ENCODE measurements at places on chromosomes 5 and 9. TPM values are rescaled to one million over a fixed set of nuclear protein-coding genes. Genes with fewer than 3 reads are reported as not detected.
A peak's percentile ranks its signal among the peaks of the same experiment; 100 is the strongest.

GRCh38 chr9:87567571-87567970 lies 69.9 kb downstream of the DAPK1 start:
- ATAC-seq, result no peak

- ATAC-seq, result peak; percentile 42
These were observed 475 bp upstream of the GOLM1 start for GRCh38 chr9:86099701-86100364.

- ATAC-seq, result peak; percentile 65
These were observed 167.1 kb downstream of the RFK start for GRCh38 chr9:76227156-76227555.

DNA sequence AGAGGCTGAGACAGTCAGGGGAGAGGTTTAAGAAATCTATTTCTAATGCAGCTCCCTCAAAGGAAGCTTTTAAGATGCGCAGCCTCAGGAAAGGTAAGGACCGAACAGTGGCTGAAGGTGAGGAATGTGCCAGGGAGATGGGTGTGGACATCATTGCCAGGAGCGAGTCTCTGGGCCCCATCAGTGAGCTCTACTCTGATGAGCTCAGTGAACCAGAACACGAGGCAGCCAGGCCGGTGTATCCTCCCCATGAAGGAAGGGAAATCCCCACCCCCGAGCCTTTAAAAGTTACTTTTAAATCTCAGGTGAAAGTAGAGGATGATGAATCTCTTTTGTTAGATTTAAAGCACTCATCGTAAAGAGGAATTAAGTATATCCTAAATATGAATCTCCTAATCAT lies 8.2 kb downstream of the CAVIN4 start:
- no peak for ATAC-seq

- no peak for ATAC-seq
These were observed 167.6 kb downstream of the NFIB start for GRCh38 chr9:14146201-14146874.

- ATAC-seq, result no peak
These were observed 114.2 kb downstream of the PHF2 start for GRCh38 chr9:93690618-93691017.

DNA sequence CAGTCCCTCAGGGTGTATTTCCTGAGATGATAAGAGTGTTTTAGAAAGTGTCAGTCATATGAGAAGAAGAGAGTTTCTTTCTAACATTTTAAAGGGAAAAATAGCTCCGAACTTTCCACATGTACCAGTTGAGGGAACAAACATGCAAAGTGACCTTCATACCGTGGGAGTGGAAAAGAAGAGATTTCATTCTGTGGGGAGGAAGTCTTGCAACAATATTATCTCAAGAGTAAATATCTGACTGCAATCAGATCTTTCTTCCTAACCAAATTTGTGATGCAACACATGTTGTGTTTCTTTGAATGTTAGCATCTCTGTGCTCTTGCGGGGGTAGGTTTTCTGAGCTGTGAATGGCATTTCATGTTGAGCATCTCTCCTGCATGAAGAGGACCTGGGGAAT lies 30.6 kb downstream of the ANKRD55 start:
- peak; percentile 31 for ATAC-seq

DNA sequence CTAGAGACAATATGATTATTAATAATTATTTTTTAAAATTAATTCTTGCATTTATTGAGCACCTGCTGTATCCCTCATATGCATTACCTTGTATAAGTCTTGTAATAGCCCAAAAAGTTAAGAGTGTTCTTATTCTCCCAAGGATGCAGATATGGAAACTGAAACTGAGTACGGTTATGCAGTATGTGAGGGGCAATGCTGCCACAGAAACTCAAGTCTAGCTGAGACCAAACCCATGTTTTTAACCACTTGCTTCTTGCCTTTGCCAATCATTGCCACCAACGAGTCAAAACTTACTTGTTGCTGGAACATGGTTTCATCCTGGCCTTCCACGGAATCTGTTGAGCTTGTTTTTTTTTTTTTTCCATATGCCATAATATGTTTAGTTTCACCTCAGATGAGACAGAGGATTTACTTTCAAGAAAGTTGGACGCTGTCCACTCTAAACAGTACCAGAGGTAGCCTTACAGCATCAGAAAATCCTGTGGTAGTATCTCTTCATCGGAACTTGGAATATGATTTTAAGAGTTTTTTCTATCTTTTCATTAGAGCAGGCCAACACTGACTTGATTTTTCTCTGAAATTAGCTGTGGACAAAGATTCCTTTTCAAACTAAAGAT lies 27.9 kb downstream of the DOCK8 start:
- ATAC-seq, result no peak

DNA sequence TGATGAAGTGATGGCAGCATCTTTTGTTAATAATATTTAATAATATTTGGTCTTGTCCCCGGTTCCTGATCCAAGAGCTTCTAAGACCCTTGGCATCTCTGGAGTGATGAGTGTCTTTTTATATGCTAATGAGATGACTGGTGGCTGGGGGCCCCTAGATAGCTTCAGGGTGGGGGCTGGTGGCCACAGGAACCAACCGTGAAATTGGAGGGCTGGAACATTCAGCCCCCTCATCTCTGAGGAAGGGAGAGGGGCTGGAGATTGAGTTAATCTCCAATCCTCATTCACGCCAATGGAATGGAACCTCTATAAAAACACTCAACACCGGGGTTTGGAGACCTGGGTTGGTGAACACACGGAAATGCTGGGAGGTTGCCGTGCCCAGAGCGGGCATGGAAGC lies 78.2 kb upstream of the RAPGEF1 start:
- no peak for ATAC-seq

DNA sequence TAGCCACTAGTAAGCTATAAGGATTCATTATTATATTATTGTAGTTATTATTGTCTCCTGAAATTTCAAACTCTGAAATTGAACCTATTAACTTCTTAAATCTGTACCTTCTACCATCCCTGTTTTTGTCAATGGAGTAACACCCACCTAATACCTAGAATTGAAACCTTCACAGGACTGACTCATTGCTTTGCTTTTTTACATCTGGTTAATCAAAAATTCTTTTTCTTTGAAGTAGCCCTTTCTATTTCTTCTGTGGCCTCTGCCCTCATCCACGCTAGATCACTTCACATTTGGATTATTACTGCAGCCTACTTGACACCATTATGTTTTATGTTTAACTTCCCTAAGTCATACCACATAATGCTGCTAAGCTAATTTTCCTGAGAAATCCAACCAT lies 35.6 kb downstream of the RBM27 start:
- ATAC-seq, result no peak

THBS4 gene
- 38.2 TPM for total RNA-seq

PCSK1 gene
- total RNA-seq, result not detected

PTPDC1 gene
- 25.2 TPM for total RNA-seq
